H7 (cell line): ENCODE measurements at places on chromosomes 2 and 18. TPM values are rescaled to one million over a fixed set of nuclear protein-coding genes. Genes with fewer than 3 reads are reported as not detected.

DNA sequence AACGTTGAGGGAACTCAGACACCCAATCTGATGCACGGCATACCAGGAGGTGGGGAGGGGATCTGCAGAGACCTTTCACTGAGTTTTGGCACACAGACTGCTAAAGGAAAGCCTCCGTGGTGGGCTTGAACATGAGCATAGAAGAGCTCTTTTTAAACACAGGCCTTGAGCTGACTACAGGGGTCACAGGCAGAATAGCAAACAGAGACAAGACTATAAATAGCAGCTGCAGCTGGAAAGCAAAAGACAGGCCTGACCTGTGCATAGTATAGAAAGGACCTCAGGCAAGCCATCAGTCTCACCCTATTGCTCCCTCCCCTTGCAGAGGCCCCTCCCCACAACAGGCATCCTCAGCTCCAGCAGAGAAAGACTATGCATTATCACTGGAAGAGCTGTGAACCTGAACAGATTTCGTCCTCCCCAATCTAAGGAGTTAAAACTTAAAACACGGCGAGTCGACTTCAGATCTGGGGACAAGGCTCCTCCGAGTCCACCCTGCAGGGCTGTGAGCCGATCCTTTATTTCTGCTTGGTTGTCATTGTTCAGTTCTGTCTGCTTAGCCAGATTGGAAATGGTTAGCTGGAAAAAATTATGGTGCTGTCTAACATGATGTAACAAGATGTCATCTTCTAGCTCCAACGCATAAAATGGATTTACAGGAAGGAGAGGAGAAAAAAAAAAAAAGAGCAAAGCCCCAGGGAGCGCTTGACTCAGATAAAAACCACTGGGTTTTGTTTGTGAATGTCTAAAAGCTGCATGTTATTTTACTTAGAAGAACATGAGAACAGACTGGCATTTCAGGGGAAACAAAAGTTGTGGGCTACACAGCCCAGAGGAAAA lies 25.2 kb upstream of the LCLAT1 start:
- DNase-seq, result peak; percentile 57

Gene KIAA2012
- total RNA-seq, result not detected in 2 replicates

GRCh38 chr18:45386041-45386655 lies 229.1 kb upstream of the SLC14A2 start:
- peak; percentile 66 for DNase-seq

- DNase-seq, result peak; percentile 63
Observed at GRCh38 chr2:239908744-239909143, 116.4 kb downstream of the NDUFA10 start.

Gene CDK15
- total RNA-seq, result not detected in 2 replicates

DNA sequence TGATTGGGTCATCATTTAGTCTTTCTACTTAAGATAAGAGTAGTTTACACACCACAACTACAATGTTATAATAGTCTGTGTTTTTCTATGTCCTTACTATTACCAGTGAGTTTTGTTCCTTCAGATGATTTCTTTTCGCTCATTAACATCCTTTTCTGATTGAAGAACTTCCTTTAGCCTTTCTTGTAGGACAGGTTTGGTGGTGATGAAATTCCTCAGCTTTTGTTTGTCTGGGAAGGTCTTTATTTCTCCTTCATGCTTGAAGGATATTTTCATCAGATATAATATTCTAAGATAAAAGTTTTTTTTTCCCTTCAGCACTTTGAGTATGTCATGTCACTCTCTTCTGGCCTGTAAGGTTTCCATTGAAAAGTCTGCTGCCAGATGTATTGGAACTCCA lies 38.0 kb upstream of the SLC16A14 start:
- no peak for DNase-seq

- no peak for DNase-seq
Observed at GRCh38 chr2:99672766-99673350, 183.0 kb upstream of the REV1 start.

Gene PDE1A
- total RNA-seq, result 0.10 TPM in 1 of 2 replicates, not detected in the other

Gene GDF7
- 1.4 TPM in 2 replicates for total RNA-seq

Gene IL36G
- 0.37 TPM in 1 of 2 replicates, not detected in the other for total RNA-seq

Gene DNAH7
- total RNA-seq, result under 0.01 TPM in 1 of 2 replicates, not detected in the other

DNA sequence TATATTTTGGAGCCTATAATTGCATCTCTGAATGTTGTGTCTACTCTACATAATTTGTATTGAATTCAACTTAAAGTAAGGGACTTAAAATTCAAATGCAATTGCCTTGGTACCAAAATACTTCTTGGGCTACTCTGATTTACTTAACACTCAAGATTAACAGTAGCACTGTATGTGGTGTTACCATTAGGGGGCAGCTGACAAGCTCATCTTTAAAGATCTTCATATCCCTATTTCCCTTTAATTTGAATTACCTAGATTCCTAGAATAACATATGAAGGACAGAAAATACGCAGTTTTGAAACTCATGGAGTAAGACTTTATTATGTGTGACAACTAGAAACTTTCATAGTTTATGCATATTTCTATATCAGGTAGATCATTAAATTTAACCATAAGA lies 37.4 kb upstream of the FAP start:
- DNase-seq, result no peak

Gene SERPINB3
- not detected in 2 replicates for total RNA-seq
